ENCODE measurements at places on chromosomes 12 and 14.

DNA sequence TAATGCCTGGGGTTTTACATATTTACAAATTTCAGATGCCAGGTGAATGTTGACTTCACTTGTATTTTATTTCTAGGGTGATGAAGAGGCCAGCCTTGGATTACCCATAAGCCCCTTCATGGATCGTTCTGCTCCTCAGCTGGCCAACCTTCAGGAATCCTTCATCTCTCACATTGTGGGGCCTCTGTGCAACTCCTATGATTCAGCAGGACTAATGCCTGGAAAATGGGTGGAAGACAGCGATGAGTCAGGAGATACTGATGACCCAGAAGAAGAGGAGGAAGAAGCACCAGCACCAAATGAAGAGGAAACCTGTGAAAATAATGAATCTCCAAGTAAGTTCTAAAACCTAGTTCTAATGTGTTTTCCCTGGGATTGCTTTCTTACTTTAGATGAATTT lies 41.3 kb upstream of the SLCO1C1 start:
- no peak for DNase-seq

GRCh38 chr12:123961585-123962345 lies 10.9 kb downstream of the CCDC92 start:
- DNase-seq, result no peak

GRCh38 chr12:89528434-89528833 lies 2.6 kb upstream of the POC1B start:
- DNase-seq, result no peak

DNA sequence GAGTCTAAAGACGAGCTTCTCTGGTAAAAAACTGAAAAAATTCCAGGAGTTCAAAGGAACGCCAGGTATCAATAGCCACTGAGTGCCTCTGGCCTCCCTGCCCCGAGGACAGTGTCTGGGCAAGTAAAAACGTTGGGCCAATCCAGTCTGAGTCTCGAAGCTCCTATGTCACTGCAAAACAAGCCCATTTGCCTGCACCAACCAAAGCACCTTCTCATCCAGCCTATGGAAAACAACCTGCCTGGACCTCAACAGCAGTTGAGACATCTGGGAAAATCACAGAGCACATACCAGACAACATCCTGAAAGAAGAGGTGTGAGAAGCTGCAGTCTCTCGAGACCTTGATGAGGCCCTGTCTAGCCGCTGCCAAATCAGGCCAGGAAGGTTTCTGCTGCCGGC lies 56.6 kb downstream of the RNF34 start:
- DNase-seq, result no peak

- DNase-seq, result no peak
These were observed 396.0 kb upstream of the PRICKLE1 start for GRCh38 chr12:42985506-42985905.

DNA sequence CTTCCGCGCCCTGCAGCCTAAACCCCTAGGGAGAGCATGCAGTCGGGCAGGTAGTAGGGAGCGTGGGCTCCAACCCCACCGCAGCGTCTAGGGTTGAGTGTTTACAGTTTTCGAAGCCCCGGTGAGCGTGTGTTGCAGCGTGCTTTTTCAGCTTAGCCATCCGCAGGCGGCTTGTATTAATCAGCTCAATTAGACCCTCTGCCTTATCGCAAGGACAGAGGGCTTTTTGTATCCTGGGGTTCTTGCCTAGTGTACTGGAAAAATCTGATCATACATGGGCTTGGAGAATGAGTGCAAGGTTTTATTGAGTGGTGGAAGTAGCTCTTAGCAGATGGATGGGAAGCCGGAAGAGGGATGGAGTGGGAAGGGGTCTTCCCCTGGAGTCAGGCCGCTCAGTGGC lies 44.4 kb upstream of the GNG2 start:
- DNase-seq, result no peak

- no peak for DNase-seq
These were observed 91.7 kb downstream of the NKX2-1 start for GRCh38 chr14:36428350-36428749.

DNA sequence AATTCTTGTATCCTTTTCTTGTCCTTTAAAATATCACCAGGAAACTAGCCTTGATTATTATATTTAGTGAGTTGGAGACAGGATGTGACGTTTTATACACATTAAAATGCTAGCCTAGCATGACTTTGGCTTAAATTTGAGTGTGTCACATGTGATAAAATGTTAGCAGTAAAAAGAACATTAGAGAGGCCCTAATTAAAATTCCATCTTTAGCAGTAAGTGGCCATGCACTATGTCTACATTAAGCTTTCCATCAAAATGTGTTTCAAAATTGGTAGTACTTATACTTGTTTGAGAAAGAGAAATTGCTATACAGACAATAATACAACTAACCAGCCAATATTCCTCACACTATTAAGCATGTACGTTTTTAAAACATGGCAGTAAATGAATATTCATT lies 29.9 kb upstream of the MGAT4C start:
- DNase-seq, result no peak

Measured in stimulated activated CD8-positive, alpha-beta memory T cell treated with anti-CD3 and anti-CD28 coated beads, Interleukin-7, amount 100 ng/mL, for 1 hour (primary cell).